Stimulated activated CD4-positive, alpha-beta T cell treated with anti-CD3 and anti-CD28 coated beads, TNF-alpha, amount 100 ng/mL, for 1 hour (primary cell): ENCODE measurements at places on chromosomes 5 and 9.

DNA sequence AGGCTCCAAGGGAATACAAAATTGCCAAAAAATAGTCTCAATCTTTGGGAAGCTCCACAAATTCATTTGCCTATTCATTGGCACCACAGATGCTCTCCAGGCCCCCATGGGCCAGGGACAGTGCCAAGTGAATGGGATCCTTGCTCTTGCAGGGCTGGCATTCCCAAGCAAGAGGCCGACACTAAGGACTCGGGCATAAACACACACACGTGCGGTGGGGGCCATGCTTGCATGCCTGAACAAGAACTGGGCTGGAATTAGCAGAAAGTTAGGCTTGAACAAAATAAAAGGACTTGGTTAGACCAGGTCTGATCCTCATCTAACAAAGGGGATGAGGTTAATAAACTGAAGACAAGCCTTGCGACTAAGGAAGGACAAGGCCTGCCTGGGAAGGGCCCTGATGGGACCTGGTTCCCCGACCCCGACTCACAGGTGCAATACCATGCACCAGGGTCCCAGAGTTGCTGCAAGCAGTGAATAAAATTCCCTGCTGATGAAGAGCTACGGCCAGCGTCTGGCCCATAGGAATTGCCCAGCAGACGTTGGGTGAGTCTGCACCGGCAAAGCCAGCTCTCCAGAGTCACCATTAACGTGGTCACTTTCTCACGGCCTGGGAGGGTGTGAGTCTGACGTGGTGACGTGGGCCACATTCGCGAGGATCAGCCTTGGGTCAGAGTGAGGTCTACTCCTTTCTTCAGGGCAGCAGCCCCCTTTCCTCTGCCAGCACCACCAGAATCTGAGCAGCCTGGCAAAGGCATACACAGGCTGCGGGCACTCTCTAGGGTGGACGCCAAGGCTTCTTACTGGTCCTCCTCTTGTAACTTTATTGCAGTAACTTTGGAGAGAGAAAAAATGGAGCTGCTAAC is 77.4 kb upstream of the FCN1 start:
- DNase-seq, result no peak

GRCh38 chr5:423233-423565 is 19.8 kb upstream of the EXOC3 start:
- DNase-seq, result no peak

DNA sequence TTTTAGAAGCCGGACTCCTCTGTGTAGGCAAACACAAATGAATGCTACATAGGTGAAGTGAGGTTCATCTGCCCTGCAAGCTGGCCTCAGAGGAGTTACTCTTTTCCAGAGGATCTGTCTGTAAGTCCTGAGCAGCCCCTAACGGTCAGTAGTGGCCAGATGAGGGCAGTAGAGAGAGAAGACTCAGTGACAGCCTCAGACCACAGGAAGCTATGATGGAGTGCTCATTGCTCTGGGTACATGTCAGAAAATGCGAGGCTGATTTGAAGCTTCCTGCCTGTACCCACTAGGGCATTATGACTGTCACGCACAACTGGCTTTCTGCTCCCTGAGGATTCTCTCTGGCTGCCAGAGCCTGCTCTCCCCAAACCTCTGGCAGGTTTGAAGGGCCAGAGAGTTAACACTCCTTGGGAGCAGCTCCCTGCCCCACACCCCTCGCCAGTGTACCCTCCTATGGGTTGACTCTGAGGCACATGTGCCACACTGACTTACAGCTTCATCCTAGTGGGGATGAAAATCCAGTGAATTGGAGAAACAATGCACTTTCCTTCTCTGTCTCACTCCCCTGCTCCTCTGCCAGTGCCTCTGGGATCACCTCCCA is 141.5 kb downstream of the GABRG2 start:
- DNase-seq, result no peak

DNA sequence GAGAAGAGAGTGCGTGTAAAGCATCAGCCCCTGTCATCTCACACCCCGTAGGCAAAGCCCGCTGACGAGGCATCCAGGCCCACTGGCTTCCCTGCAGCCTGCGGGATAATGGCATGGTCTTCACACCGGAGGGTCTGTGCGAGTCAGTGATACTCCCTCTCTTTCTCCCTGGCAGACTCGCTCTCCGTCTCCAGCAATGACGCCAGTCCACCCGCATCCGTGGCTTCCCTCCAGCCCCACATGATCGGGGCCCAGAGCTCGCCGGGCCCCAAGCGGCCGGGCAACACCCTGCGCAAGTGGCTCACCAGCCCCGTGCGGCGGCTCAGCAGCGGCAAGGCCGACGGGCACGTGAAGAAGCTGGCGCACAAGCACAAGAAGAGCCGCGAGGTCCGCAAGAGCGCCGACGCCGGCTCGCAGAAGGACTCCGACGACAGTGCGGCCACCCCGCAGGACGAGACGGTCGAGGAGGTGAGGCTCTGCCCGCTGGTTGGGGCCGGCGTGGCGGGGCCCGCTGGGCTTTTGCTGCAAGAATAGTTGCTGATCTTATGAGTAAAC is 120.7 kb upstream of the OTULINL start:
- DNase-seq, result no peak

GRCh38 chr5:39691993-39692392 is 267.2 kb upstream of the DAB2 start:
- DNase-seq, result no peak

DNA sequence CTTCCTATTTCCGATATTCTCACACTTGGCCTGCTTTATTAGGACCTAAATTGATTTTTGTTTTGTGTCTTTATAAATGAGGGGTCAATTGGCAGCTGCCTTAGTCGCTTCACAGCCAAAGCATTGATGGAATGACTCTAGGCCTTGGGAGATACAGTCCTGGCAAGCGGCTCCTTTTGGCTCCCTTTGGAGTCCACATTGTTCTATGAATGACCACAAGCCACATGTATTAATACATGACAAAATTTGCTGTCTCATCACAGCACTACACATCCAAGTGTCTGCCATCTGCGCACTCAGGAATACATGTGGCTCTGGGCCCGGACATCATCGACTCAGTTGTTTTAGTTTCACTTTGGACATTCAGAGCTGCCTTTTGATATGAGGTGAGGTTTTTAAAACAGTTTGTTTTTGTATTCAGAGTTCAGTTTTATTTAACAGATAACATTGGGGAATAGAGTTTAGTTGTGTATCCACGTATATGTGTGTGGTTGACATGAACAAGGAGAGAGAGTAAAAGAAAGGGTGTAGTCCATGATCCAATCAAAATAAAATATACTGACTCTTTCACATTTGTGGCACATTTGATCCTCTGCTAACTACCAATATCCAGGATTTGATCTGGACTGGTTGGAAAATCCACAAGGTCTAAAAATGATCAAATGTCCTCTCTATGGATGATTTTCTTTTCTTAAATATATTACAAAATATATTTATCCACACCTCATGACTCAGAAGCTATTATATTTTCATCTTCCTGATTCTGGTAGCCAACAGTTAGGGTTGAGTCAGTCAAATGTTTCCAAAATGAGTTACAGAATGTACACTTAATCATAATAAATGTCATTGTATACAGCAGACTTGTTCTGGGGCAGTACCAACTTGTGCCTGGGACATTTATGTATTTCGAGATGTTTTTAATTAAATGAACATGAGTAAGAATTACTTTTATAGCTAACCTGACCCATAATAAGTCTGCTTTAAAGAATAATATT is 114.0 kb upstream of the MTAP start:
- no peak for DNase-seq

DNA sequence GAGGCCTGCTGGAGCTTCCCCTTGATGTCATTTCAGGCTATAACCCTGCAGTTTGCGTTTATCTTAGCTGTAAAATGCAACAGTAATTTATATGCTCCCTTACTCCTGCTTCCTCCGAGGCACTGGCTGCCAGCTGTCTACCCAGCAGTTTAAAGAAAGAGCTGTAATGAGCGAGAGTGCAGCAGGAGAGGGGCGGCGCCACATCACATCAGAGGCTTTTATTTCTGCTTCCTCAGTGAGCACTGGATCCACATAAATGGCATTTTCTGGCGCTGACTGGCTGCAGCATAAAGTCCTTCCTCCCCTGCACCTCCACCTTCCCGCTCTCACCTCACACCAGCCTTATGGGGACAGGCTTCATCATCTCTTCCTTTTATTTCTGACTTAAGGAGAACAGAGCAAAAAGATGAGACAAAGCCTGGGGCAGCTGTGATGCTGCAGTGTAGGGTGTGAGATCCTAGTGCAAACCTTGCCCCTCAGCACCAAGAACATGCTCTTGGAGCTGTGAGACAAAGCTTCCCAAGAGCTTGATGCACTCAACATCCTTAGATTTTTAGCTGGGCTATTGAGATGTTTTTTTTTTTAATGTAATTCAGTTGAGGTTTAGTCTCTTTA is 829.6 kb upstream of the ZNF608 start:
- no peak for DNase-seq

GRCh38 chr5:170892196-170892595 is 30.4 kb downstream of the RANBP17 start:
- no peak for DNase-seq

DNA sequence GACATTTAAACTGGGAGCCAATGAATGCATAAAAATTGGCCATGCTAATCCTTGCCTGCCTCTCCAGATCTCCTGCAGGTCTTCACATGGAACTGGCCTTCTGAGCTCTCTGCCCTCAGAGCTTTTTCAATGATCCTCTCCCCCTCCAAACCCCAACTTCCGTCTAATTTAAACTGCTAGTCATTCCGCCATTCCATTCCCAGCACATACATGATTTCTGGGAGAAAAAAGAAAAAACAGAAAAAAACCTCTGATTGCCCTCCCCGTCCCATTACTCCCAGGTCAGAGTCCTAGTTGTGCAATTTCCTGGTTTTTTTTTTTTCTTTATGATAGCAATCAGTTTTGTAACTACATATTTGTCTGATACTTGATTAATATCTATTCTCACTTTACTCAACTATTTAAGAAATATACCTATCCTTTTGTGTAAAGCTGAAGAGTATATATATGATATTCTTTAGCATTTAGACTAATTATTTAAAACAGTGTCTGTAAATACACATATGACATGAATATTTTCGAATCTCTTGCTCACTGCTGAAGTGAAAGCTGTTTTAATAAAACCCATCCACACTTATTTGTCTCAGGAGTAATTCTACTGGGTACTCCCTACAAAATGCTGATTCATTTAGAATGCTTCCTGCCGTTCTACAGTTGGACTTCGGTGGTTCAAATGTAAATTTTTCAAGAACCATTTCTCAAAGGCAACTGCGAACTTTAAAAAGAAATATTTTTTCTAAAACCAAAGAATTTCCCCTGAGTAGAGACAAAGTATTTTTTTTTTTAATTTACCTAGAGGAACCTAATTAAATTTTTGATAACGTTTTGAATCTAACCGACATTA is 1.6 kb downstream of the HINT1 start:
- DNase-seq, result no peak

- DNase-seq, result no peak
Observed at GRCh38 chr5:145887976-145888574, 15.3 kb upstream of the GRXCR2 start.

- no peak for DNase-seq
Observed at GRCh38 chr9:14031060-14031414, 282.9 kb downstream of the NFIB start.

GRCh38 chr9:114532561-114533237 is 27.4 kb upstream of the WHRN start:
- DNase-seq, result no peak

GRCh38 chr9:37531699-37532098 is 44.5 kb downstream of the FBXO10 start:
- no peak for DNase-seq

GRCh38 chr5:131262953-131263541 is 806 bp upstream of the CDC42SE2 start:
- DNase-seq, result no peak
